ENCODE measurements at places on chromosomes 12 and 14. TPM values are rescaled to one million over a fixed set of nuclear protein-coding genes. Genes with fewer than 3 reads are reported as not detected.
A peak's percentile ranks its signal among the peaks of the same experiment; 100 is the strongest.

SIX1 gene
- total RNA-seq: 2.6 TPM

KLRK1 gene
- total RNA-seq: 2.6 TPM

ACACB gene
- total RNA-seq: 301 TPM

KLRG1 gene
- 3.9 TPM for total RNA-seq

CRACR2A gene
- total RNA-seq: 5.3 TPM

SMARCD1 gene
- 50.6 TPM for total RNA-seq

TSPAN9 gene
- total RNA-seq: 44.9 TPM

RNASE3 gene
- not detected for total RNA-seq

ATP5MC2 gene
- 286 TPM for total RNA-seq

MYO1H gene
- total RNA-seq: under 0.01 TPM

- no peak overlapping the region for H3K4me3 ChIP-seq
- H3K4me1 ChIP-seq: peaks cover 3% of the 10 kb centered on the region
- no peaks in the 10 kb centered on the region for H3K36me3 ChIP-seq
- H3K27ac ChIP-seq: no peak overlapping the region
Observed at GRCh38 chr12:64756376-64756775, 2.8 kb downstream of the GNS start.

- no peaks in the 10 kb centered on the region for H3K4me1 ChIP-seq
- no peak overlapping the region for H3K4me3 ChIP-seq
- no peak overlapping the region for H3K27ac ChIP-seq
- no peaks in the 10 kb centered on the region for H3K36me3 ChIP-seq
Observed at GRCh38 chr12:851913-852312, 97.6 kb downstream of the RAD52 start.

DNA sequence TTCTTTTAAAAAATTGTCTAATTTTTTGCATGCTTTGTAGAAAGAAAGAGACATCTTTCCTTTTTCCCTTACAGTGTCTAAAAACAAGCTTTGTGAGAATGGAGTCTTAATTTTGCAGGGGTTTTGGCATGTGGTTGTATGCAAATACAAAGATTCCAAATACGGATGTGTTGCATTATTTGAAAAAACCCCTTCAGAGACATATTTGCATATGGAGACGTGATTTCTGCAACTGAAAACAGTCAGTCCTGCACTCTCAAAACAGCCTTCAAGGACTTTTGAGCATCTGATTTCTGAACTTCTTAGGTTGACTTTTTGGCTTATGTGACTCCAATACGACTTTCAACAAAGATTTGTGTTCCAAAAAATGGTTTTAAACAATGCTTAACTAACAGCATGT lies 7.8 kb downstream of the IRAK3 start:
- no peak for DNase-seq
- H3K4me1 ChIP-seq: no peaks in the 10 kb centered on the region
- no peak overlapping the region for H3K27ac ChIP-seq
- no peaks in the 10 kb centered on the region for H3K27me3 ChIP-seq
- no peak overlapping the region for H3K4me3 ChIP-seq

GRCh38 chr14:29913566-29913965 lies 14.1 kb downstream of the PRKD1 start:
- no peak for DNase-seq
- no peaks in the 10 kb centered on the region for H3K4me1 ChIP-seq
- no peaks in the 10 kb centered on the region for H3K27me3 ChIP-seq
- H3K36me3 ChIP-seq: no peaks in the 10 kb centered on the region
- no peak overlapping the region for H3K4me3 ChIP-seq

DNA sequence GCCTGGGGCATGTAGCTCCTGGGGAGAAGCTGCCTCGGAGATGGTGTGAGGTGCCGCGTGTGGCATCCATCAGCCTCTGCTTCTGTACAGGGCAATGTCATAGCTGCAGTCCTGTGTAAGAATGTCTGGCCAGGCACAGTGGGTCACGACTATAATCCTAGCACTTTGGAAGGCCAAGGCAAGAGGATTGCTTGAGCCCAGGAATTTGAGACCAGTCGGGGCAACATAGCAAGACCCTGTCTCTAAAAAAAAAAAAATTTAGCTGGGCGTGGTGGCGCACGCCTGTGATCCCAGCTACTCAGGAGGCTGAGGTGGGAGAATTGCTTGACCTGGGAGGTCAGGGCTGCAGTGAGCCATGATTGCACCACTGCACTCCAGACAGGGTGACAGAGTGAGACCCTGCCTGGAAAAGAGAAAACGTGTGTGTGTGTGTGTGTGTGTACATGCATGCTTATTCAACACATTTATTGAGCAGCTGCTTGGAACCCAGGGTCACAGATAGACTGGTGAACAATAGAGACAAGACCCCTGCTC lies 24.1 kb downstream of the RHOF start:
- H3K27ac ChIP-seq: no peak overlapping the region
- DNase-seq: no peak
- no peaks in the 10 kb centered on the region for H3K27me3 ChIP-seq
- no peak overlapping the region for H3K4me3 ChIP-seq

DNA sequence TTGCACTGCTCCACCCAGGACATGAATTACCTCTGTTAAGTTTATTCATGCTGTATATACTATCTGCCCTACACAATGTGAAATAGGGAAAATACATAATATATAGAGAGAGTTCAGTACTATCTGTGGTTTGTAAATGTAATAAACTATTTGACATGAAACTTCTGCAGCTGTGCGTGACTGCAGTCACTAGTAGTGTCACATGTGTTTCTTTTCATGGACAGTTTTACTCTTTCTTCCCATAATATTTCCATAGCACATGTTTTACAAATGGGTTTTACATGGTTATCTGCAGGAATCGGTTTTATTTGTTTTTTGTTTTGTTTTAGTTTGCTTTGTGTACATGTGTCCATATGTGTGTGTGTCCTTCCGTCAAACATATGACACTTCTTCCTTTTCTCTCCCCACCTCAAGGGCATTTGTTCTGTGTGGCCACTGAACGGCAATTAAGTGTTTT lies 1644.1 kb upstream of the FLRT2 start:
- no peaks in the 10 kb centered on the region for H3K27me3 ChIP-seq
- H3K27ac ChIP-seq: no peak overlapping the region
- no peaks in the 10 kb centered on the region for H3K4me1 ChIP-seq
- no peaks in the 10 kb centered on the region for H3K36me3 ChIP-seq
- no peak overlapping the region for H3K4me3 ChIP-seq
- no peak for DNase-seq

GRCh38 chr12:59070322-59070933 lies 150.1 kb upstream of the LRIG3 start:
- no peaks in the 10 kb centered on the region for H3K27me3 ChIP-seq
- DNase-seq: no peak
- H3K36me3 ChIP-seq: peaks cover 3% of the 10 kb centered on the region

- H3K36me3 ChIP-seq: no peaks in the 10 kb centered on the region
- no peaks in the 10 kb centered on the region for H3K27me3 ChIP-seq
- no peaks in the 10 kb centered on the region for H3K4me1 ChIP-seq
- DNase-seq: no peak
- H3K27ac ChIP-seq: no peak overlapping the region
Observed at GRCh38 chr12:19263672-19264071, 134.1 kb downstream of the PLEKHA5 start.

GRCh38 chr12:11667171-11667570 lies 17.7 kb downstream of the ETV6 start:
- no peak overlapping the region for H3K4me3 ChIP-seq
- no peak for DNase-seq
- H3K27me3 ChIP-seq: no peaks in the 10 kb centered on the region
- H3K27ac ChIP-seq: peak overlapping the region; percentile 97
- H3K36me3 ChIP-seq: no peaks in the 10 kb centered on the region

DNA sequence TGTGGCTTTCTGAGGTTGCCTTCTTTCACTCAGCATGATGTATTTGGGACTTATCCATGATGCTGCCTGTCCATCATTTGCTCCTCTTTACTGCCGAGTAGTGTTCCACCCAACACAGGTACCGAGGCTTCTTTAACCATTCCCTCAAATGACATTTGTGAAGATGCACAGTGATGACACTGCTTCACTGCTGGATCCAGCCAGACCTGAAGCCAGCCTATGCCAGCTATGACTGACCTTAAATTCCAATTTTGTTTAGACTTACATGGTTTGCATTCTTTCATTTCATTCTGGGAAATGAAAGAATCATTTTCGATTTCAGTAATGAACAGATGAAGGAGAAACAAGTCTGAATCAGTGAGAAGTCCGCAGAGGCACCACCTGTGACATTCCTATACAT lies 271.0 kb downstream of the AACS start:
- H3K27me3 ChIP-seq: no peaks in the 10 kb centered on the region
- no peaks in the 10 kb centered on the region for H3K36me3 ChIP-seq
- H3K4me3 ChIP-seq: no peak overlapping the region
- H3K27ac ChIP-seq: no peak overlapping the region
- no peaks in the 10 kb centered on the region for H3K4me1 ChIP-seq

DNA sequence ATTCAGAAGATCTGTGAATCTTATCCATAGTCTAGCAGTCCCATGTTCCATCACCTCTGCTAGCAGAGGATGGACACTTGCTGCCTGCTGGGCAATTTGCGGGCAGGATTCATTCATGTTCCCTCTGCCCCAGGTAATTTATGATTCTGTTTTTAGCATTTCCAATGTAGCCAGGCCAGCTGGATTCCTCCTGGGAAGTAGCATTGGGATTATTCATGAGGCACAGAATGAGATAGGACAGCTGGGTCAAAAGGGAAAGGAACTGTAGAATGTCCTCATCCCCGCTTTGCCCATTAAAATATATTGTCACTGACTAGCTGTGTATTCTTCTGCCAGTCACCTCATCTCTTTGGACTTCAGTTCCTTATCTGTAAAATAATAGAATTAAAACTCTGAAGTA lies 68.7 kb downstream of the SLC35F4 start:
- H3K36me3 ChIP-seq: no peaks in the 10 kb centered on the region
- no peaks in the 10 kb centered on the region for H3K27me3 ChIP-seq

GRCh38 chr14:32925439-32925838 lies 13.2 kb upstream of the NPAS3 start:
- H3K4me3 ChIP-seq: no peak overlapping the region
- no peak for DNase-seq
- H3K27me3 ChIP-seq: no peaks in the 10 kb centered on the region
- H3K36me3 ChIP-seq: no peaks in the 10 kb centered on the region
- no peak overlapping the region for H3K27ac ChIP-seq

GRCh38 chr12:19517583-19517982 lies 78.3 kb downstream of the AEBP2 start:
- no peaks in the 10 kb centered on the region for H3K4me1 ChIP-seq
- no peaks in the 10 kb centered on the region for H3K27me3 ChIP-seq
- DNase-seq: no peak
- H3K27ac ChIP-seq: no peak overlapping the region
- H3K4me3 ChIP-seq: no peak overlapping the region

GRCh38 chr12:1830981-1831963 lies 10.9 kb downstream of the LRTM2 start:
- no peaks in the 10 kb centered on the region for H3K27me3 ChIP-seq
- peak; percentile 80 for DNase-seq
- H3K27ac ChIP-seq: no peak overlapping the region
- no peaks in the 10 kb centered on the region for H3K36me3 ChIP-seq
- no peaks in the 10 kb centered on the region for H3K4me1 ChIP-seq

DNA sequence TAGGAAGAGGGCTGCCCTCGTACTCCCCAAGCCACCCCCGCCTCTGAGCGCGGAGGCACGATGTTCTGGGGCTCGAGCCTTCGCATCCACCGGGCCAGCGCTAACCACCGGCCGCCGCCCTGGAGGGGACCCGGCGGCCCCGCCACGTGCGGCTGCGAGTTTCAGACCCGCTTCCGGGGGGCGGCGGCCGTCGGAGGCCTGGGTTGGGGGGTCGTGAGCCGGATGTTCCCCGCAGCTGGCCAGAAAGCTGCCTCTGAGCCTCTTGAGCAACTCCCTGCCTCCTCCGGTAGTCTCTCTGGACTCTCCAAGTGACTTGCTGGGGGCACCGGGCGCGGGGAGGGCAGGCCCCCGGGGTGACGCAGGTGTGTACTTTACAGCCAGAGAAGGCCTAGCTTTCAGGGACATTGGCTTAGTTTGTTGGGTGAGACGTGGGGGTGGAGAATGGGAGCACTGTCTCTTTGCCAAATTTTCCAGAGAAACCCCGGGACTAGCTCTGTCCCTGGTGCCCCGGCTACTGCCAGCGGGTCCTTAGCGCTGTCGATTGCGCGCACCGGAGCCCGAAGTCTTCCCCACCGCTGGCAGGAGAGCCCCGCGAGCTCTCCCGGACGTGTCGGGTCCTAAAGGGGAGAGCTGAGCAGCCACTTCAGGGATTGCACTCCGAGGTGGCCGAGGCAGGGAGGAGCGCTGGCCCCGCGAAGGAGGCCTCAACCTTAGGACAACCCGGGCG lies 15.6 kb downstream of the OTX2 start:
- no peaks in the 10 kb centered on the region for H3K36me3 ChIP-seq
- no peak for DNase-seq
- no peak overlapping the region for H3K4me3 ChIP-seq
- no peaks in the 10 kb centered on the region for H3K4me1 ChIP-seq
- H3K27me3 ChIP-seq: peaks cover 85% of the 10 kb centered on the region
- no peak overlapping the region for H3K27ac ChIP-seq

GRCh38 chr12:43758247-43758727 lies 303 bp downstream of the PUS7L start:
- DNase-seq: peak; percentile 22
- peak overlapping the region; percentile 95 for H3K27ac ChIP-seq
- H3K4me1 ChIP-seq: no peaks in the 10 kb centered on the region
- H3K27me3 ChIP-seq: no peaks in the 10 kb centered on the region
- H3K4me3 ChIP-seq: peak overlapping the region; percentile 82
- no peaks in the 10 kb centered on the region for H3K36me3 ChIP-seq

DNA sequence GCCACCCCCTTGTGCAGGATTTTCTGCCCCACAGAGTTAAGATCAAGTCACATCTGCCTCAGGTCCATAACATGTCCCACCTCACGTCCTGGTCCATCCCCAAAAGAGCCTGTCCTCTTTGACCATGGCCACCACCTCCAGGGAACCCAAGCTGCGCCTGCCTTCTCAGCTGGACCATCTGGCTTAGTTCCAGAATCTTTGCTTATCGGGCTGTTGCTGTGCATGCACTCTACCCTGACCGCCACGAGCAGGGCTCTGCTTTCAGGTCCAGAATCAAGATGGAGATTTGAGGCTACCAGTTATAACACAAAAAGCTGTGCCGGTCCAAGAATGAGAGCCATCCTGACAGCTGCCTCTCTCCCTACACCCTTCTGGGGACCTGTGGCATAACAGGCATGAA lies 326.7 kb downstream of the DPF3 start:
- no peaks in the 10 kb centered on the region for H3K36me3 ChIP-seq
- no peaks in the 10 kb centered on the region for H3K4me1 ChIP-seq
- H3K27ac ChIP-seq: no peak overlapping the region
- H3K4me3 ChIP-seq: no peak overlapping the region

GRCh38 chr14:76919431-76920330 lies 93.5 kb downstream of the LRRC74A start:
- H3K4me3 ChIP-seq: no peak overlapping the region
- DNase-seq: no peak
- H3K36me3 ChIP-seq: no peaks in the 10 kb centered on the region
- peaks cover 34% of the 10 kb centered on the region for H3K4me1 ChIP-seq
- H3K27me3 ChIP-seq: no peaks in the 10 kb centered on the region

Data from breast epithelium (tissue), 4 donors.